ENCODE measurements at places on chromosomes 2 and 18.

- DNase-seq, result no peak
These were observed 239.3 kb downstream of the PRKCE start for GRCh38 chr2:45890819-45891218.

DNA sequence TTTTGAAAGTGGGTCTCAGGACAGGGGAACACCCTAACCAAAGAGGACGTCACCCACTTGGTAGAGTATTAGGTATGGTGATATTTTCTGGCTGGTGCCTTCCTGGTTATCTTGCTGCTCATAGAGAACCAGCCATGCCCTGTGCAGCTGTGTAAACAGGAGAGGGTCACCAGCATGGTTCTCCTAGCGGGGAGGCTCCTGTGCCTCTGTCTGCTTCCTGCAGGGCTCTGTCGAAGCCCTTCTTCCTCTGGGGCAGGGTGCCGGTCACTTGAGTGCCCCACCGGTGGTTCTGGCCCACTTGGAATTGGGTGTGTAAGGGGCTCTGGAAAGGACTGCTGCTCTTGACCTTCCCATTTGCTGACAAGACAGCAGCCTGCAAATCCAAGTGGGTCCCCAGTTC, 131.6 kb upstream of the MSH6 start:
- no peak for DNase-seq

GRCh38 chr18:55079481-55080355, 120.5 kb upstream of the CCDC68 start:
- no peak for DNase-seq

- no peak for DNase-seq
These were observed 165.3 kb upstream of the KLHL29 start for GRCh38 chr2:23219666-23220065.

DNA sequence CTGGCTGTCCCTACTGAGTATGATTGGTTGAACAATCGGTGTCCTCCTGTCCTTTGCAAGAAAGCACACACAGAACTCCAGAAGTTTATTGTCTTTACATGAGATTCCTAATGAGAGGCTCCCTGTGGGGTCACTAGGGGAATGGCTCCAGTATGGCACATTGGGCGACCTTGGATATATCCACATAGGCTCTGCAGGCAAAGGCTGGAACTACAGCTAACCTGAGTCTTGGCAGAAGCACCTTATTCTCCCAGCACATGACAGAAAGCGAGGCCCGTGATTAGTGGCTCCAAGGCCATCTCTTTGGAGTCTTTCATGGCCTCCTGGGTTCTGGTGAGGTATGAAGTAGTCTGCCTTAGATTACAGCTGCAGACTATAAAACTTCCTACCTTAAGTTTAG, 49.0 kb downstream of the ZDBF2 start:
- DNase-seq, result no peak

DNA sequence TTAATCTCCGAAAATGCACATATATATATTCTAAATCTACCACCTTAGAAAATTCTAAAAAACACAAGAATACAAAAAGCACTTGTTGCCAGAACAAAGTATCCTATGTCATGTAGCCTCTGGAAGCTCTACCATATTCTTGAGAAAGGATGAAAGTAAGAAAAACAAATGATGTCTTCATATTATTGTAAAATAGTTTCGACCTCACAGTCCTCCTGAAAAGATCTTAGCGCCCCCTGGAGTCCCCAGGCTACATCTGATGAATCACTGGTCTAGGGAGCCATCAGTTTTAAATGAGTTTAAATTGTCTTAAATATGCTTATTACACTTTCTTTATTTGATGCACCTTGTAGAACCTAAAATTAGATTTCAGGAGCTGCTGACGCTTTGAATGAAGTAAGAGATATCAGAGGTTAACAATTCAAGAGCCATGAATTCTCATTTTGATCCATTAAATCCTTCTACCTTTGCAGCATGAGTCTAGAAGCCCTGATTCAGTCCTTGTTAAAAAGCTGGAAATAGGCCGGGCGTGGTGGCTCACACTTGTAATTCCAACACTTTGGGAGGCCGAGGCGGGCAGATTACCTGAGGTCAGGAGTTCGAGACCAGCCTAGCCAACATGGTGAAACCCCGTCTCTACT, 138.8 kb downstream of the MCFD2 start:
- no peak for DNase-seq

DNA sequence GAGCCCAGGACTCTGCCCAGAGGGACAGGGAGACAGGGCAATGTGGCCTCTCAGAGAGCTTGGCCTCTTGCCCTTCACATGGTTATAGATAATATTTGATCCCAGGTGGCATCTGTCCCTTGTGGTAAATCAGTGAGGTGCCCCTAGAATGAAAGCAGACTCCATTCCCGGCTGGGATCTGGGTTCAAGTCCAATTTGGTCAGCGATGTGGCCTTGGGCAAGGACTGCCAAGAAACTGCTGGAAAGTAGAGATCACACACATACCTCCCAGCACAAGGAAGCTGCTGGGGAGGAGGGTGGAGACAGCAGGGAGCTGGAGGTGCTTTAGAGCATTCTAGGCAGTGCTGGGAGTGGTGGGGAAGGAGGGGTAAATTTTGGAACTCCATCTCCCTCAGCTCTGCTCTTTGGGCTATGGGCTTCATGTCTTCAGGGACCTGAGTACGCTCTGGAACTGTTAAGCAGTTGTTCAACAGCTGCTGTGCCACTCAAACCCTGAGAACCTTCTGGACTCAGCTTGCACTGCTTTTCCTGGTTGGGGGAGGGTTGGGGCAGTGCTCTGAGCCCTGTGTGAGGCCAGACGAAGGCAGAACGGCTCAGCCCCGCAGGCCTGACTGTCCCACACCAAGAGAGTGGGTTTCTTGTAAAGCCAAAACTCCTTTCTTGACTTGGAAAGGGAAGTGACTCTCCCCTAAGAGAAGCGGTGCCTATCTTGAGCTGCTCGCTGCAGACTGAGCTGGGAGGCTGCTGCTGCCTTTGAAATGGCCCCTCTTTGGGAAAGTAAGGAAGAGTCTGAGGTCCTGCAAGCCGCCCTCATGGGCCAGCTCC, 23.0 kb downstream of the INPP5D start:
- no peak for DNase-seq

GRCh38 chr2:6212491-6212890, 520.3 kb downstream of the SOX11 start:
- no peak for DNase-seq

DNA sequence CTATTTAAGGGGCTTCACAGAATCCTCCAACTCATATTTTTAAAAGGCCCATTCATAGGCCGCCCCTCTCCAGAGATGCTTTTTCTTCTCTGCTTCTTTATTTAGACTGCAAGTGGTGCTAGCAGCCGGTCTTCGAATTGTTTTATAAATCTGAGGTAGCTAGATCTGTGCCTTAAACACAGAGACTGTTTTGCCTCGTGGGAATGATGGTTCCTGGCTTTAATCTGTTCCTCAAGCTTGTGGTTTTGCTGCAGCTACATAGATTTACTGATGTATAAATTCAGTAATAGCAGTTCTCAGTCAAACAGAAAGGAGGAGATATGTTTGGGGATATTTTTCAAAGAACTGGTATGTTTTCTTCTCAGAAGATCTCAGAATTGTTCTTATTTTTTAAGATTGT, 45.3 kb downstream of the TNFRSF11A start:
- no peak for DNase-seq

- no peak for DNase-seq
These were observed 28.4 kb downstream of the ARHGAP28 start for GRCh38 chr18:6757931-6758330.

- no peak for DNase-seq
These were observed 204.2 kb downstream of the EN1 start for GRCh38 chr2:118643294-118643693.

- no peak for DNase-seq
These were observed 340.0 kb upstream of the GULP1 start for GRCh38 chr2:187951470-187952218.

Data from NCI-H1048 (cell line).